Stimulated activated CD8-positive, alpha-beta memory T cell treated with anti-CD3 and anti-CD28 coated beads, Interleukin-7, amount 100 ng/mL, for 24 hours (primary cell): ENCODE measurements at places on chromosomes 7 and 10.
A peak's percentile ranks its signal among the peaks of the same experiment; 100 is the strongest.

- no peak for DNase-seq
These were observed 49.6 kb upstream of the SORCS3 start for GRCh38 chr10:104591441-104591840.

- no peak for DNase-seq
These were observed 64.6 kb downstream of the PRTFDC1 start for GRCh38 chr10:24887855-24888231.

GRCh38 chr10:6140141-6140841 is 51.5 kb downstream of the RBM17 start:
- no peak for DNase-seq

DNA sequence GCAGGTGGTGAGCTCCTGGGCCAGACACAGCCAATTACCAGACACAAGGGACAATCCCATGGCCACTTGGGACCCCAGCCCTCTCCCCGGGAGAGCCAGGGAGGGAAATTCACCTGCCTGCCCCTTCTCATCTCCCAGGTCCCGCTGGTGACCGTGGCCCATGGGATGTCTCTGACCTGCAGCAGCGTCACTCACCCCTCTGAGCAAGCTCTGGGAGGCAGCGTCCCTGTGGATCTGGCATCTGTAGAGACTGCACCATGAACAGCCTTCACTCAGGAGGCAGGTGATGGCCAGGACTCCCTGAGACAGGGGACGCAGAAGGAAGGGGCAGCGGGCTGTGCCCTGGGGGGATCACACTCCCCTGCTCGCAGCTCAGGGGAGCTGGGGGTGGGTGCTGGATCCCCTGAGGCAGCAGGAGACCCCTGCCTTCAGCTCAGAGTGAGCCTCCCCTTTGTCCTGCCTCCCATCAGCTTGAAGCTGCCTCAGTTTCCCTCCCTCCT is 90.8 kb downstream of the FOXL3 start:
- DNase-seq: no peak

DNA sequence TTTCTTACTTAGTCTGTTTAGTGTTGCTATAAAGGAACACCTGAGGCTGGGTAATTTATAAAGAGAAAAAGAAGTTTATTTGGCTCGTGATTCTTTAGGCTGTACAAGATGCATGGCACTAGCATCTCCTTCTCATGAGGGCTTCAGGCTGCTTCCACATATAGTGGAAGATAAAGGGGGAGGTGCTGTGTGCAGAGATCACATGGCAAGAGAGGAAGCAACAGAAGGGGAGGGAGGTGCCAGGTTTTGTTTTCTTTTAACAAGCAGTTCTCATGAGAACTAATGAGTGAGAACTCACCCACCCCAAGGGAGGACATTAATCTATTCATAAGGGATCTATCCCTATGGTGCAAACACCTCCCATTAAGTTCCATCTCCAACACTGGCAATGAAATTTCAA is 17.3 kb downstream of the CYP2E1 start:
- no peak for DNase-seq

DNA sequence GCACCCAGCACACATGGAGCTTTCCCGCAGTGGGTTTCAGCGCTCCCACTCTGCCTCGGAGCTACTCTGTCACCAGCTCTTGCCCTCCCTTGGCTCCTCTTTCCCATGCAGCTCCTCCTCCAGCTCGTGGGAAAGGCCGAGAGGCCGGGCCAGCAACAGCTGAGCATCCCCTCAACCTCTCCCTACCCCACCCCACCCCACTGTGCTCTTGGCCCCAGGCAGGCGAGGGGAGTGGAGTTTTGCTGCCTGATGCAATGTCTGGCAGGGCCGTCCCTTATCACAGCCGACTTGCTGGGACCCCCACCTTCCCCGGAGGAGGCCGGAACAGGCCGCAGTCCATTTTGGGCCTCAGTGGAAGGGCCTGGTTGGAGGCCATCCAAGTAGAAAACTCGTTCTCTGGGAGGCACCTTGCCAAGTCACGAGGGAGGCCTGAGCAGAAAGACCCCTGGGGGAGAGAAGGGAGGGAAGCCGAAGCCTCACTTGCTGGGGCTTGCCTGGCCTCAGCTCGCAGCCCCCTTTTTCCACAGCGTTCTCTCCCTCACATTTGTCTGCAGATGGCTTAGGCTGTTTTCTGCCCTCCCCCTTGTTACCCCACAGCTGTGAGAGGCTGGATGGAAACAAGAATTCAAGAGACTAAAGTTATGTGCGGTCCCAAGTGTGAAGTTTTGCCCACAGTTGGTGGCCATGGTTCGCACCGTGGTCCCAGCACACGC is 35.3 kb downstream of the CHST3 start:
- DNase-seq: no peak

- no peak for DNase-seq
These were observed 21.4 kb downstream of the SORBS1 start for GRCh38 chr10:95539560-95540284.

GRCh38 chr10:131830446-131831130 is 70.2 kb upstream of the PPP2R2D start:
- DNase-seq: no peak

GRCh38 chr7:139762886-139763285 is 14.9 kb downstream of the HIPK2 start:
- no peak for DNase-seq

GRCh38 chr10:46254007-46254383 is 32.8 kb upstream of the ANTXRL start:
- no peak for DNase-seq

DNA sequence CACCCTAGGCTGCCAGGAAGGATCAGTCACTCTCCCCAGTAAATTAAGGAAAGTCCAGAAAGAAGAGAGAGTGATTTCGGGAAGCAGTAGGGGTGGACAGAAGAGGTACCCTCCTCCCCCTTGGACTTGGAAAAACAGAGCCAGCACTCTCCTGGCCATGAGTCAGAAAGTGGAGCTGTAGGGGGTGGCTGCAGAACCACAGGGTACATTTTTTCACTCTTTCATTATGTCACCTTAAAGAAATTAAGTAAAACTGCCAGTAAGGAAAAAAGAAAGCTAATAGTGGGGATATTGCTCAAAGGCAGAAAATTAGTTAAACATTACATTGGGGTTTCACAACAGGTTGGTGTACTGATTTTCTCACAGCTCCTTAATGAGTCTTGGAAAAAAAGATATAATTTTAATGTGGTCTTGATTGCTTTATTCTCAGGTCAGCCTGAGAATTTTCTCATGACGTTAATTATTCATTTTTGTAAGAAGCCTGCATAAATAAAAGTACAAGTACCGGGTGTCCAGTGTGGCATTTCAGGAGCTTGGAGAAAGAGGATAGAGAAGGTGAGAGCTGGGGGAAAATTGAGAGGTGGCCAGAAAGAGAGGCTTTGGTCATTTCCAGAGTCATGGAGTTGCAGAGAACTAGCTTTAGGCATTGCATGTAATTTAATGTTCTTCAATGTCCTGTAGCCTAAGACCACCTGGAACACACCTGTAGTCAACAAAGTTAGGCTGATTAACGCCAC is 23.2 kb upstream of the AOAH start:
- no peak for DNase-seq

DNA sequence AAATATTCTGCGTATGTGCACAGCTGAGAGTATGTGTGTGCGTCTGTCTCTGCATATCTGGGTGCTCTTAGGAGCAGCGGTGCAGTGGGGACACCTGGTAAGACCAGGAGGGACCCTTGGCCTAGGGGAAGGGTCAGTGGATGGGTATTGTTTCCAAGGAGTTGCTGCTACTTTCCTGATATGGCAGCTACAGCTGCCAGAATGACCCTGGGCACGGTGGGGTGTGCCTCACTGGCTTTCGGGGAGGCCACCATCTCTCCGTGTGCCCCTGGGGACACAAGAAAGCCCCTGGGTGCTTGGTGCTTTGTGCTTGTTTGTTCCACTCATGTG is 8.6 kb downstream of the PFKFB3 start:
- no peak for DNase-seq

DNA sequence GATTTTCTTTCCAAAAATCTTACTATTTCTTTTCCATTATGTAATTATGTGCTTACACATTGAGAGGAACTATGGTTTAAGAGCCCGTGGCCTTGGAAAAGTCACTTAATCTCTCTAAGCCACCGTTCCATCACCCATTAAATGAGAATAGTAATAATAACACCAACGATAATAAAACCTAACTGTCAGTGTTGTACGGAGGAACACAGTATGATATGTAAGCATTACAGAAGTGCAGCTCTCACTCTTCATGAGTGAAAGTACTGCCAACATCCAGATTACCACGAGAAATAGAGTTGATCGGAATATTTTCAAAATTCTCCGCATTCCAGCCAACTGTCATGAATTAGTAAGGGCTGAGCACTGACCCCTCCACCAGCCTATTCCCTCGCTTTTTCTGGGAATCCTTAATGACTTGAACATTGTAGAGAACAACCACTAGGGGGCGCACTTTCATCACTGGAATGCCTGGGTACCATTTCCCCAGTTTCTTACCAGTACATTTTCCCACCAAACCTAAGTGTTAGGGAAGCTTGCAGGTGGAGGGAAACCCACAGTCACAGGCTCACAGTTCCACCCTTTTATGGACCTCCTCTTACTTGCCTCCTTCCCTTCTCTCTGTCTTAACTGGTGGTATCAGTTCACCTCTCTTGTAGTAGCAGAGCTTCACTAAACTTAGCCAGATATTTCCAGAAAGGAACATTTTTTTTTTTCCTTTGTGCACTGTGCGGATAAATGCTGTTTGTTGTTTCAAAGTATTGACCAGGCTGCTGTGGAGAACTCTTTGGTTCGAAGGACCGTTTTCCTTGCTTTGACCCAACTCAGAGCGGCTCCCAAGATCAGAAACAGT is 27.8 kb downstream of the NKX2-3 start:
- no peak for DNase-seq

- no peak for DNase-seq
These were observed 42.2 kb upstream of the MXI1 start for GRCh38 chr10:110165239-110165638.

- no peak for DNase-seq
These were observed 45.1 kb upstream of the MET start for GRCh38 chr7:116626886-116627285.

GRCh38 chr7:135801877-135802276 is 53.3 kb upstream of the FAM180A start:
- no peak for DNase-seq

- no peak for DNase-seq
These were observed 498.6 kb downstream of the GALNT17 start for GRCh38 chr7:71630516-71630915.

GRCh38 chr7:42694894-42695507 is 216.9 kb downstream of the C7orf25 start:
- no peak for DNase-seq

- peak; percentile 33 for DNase-seq
These were observed 75.2 kb downstream of the DNAJB6 start for GRCh38 chr7:157412021-157412443.

- no peak for DNase-seq
These were observed 51.4 kb downstream of the RHOBTB1 start for GRCh38 chr10:60892571-60892970.

DNA sequence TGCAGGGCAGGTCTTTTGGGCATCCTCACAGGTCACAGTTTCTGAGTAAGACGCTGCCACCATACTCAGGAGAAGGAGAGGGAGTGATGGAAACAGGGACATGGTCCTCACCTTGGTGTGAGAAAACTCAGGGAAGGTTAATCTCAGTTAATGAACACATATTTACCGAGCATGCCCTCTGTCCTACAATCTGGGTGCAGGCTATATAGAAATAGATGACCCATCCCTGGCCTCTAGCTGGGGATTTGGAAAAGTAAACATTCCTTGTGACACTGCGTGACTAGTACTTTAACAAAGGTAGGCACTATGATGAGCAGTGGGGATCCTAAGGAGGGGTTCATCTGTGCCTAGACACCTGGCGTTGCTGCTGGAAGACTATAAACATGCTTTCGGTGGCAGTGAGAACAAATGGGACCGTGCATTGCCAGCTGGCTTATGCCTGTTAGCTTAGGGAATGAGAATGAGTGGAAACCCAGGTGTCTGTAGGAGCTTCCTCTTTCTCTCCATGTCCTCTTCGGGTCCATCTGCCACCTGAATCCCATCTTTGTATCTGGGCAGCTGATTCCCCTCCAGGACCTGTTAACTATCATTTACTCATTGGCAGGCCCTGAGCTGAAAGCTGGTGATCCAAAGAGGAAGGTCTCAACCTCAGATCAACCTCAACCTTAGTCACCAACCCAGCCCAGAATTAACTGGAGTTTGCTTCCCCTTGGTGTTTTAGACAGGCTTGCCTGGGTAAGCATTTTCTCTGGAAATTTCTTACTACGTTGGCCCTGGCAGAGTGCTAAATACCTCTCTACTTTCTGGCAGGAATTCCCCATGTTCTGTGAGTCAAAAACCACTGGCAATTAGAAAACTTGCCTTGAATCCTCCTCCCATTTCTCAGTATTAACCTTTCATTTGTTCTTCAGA is 794 bp downstream of the MBL2 start:
- DNase-seq: no peak

DNA sequence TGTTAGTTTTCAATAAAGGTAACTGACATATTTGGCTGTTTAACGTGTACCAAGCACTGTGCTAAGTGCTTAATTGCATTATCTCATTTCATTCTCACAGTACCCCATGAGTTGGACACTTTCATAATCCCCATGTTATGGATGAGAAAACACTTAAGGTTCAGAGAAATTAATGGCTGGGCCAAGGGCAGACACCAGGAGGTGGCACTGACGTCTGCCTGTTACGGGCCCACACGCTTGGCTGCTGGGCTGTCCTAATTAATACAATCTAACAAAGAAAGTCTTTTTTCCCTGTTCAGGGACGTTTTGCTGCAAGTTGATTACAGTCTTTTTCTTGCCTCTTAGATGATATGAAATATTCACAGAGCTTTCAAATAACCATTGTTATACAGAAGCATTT is 16.1 kb downstream of the DYDC2 start:
- no peak for DNase-seq

DNA sequence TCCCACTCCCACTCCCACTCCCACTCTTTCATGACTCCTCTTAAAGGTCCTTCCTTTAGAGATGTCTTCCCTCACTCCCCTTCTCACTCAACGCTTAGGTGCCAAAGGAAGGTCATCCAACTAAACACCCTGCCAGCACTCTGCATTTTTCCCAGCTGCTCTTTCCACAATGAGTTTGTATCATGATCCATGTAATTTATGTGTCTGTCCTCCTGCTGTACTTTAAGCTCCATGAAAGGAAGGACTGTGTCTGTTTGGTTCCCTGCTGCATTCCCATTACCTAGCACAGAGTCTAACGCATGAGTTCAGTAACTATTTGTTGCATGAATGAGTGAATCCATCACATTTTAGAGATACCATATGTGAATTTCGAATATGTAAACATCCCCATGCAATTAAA is 252.7 kb downstream of the KIF20B start:
- DNase-seq: no peak

DNA sequence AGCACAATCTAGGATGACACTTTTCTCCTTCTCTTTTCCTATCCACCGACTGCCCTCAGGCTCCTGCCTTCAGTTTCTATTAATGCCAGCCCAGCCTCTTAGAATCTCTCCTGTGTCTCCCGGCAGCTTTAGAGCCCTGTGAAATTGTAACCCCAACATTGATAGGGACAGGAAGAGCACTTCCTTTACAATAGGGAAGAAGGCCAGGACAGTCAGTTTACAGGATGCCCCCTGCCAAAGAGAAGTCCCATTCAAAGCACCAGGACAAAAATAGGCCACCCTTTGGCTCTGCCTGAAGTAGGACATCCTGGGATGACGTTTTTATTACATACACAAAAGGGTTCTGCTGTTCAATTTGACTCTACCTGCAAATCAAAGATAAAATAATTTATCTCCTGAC is 64.7 kb upstream of the ANK3 start:
- DNase-seq: no peak
